ENCODE measurements at places on chromosomes 1 and 21.
A peak's percentile ranks its signal among the peaks of the same experiment; 100 is the strongest.

- no peak overlapping the region for H3K4me3 ChIP-seq
- H3K27ac ChIP-seq: no peak overlapping the region
- no peaks in the 10 kb centered on the region for H3K27me3 ChIP-seq
- no peak for DNase-seq
- H3K4me1 ChIP-seq: peaks cover 23% of the 10 kb centered on the region
These were observed 13.3 kb upstream of the ERICH3 start for GRCh38 chr1:74686928-74687327.

GRCh38 chr21:36994501-36995158, 11.9 kb upstream of the RIPPLY3 start:
- H3K4me1 ChIP-seq: peaks cover 10% of the 10 kb centered on the region
- no peak overlapping the region for H3K27ac ChIP-seq
- DNase-seq: no peak

GRCh38 chr21:33030633-33031032, 4.9 kb downstream of the OLIG2 start:
- no peak overlapping the region for H3K4me3 ChIP-seq
- peaks cover 97% of the 10 kb centered on the region for H3K27me3 ChIP-seq
- H3K36me3 ChIP-seq: no peaks in the 10 kb centered on the region
- no peak for DNase-seq
- H3K4me1 ChIP-seq: peaks cover 9% of the 10 kb centered on the region

DNA sequence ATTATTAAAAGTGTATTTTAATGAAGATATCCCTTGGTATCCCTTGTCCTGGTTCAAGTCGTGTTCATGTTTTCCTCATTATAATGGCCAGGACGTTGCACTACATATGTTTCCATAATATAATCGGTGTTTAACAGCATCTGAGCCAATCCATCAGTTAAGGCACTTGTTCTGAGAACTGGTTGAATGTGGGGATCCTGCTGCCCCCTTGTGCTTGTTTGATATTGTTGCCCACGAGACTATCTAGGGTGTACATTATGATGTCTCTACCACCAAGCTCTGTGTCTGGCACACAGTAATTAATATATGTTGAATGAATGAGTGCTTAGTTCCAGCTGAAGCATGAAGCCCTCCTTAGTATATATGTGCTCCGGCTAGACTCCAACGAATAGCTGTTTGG, 193.0 kb downstream of the CACNA1E start:
- peak; percentile 30 for DNase-seq
- H3K27me3 ChIP-seq: peaks cover 29% of the 10 kb centered on the region
- peaks cover 7% of the 10 kb centered on the region for H3K4me1 ChIP-seq
- H3K27ac ChIP-seq: no peak overlapping the region
- H3K36me3 ChIP-seq: no peaks in the 10 kb centered on the region

DNA sequence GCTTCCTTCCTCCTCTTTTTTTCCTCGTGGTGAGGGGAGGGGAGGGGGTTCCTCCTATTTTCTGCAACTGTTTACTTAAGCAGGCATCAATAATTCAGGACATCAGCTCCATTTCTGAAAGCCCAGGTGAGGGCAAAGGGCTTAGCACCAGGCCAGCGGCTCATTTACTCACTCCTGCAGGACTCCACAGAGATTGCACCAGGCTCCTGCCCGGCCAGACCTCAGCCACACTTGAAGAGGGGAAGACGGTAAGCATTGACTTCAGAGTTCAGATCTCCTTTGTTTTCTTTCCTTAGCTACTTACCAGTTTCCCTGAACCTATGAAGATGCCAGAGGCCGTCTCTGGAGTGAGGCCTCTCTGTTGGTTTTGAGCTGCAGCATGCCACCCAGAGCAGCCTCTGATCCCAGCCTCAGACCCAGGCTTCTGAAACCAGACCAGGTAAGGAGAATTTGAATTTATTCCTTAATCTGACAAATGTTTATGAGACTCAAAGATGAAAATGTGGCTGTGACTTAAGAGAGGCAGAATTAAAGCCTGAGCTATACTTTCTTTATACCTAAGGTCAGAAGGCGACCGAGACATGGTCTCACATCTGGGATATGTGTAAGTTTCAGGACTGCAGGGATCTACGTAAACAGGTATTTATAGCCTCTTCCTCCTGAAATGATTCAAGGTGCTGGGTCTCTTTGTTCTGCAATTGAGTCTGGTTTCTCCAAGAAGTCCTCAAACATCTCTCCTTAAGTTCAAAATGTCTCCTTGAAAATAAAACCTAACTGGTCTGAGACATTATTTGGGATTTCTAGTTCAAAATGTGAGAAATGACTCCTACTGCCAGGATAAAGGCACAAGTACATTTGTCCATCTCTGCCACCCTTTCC, 272.5 kb upstream of the RUNX1 start:
- H3K27ac ChIP-seq: no peak overlapping the region
- peaks cover 7% of the 10 kb centered on the region for H3K4me1 ChIP-seq
- no peak for DNase-seq
- H3K4me3 ChIP-seq: no peak overlapping the region
- H3K27me3 ChIP-seq: peaks cover 11% of the 10 kb centered on the region

GRCh38 chr1:240786880-240787279, 174.9 kb upstream of the GREM2 start:
- H3K27me3 ChIP-seq: peaks cover 3% of the 10 kb centered on the region
- H3K36me3 ChIP-seq: no peaks in the 10 kb centered on the region
- no peaks in the 10 kb centered on the region for H3K4me1 ChIP-seq
- H3K27ac ChIP-seq: no peak overlapping the region
- no peak overlapping the region for H3K4me3 ChIP-seq
- no peak for DNase-seq

GRCh38 chr21:17583898-17584297, 28.8 kb downstream of the BTG3 start:
- H3K27me3 ChIP-seq: no peaks in the 10 kb centered on the region
- no peak for DNase-seq
- H3K4me1 ChIP-seq: peaks cover 4% of the 10 kb centered on the region
- H3K27ac ChIP-seq: no peak overlapping the region
- peaks cover 11% of the 10 kb centered on the region for H3K36me3 ChIP-seq

GRCh38 chr1:186798960-186799688, 29.6 kb upstream of the PLA2G4A start:
- H3K4me3 ChIP-seq: no peak overlapping the region
- H3K27me3 ChIP-seq: peaks cover 4% of the 10 kb centered on the region
- DNase-seq: no peak
- H3K27ac ChIP-seq: no peak overlapping the region
- H3K36me3 ChIP-seq: no peaks in the 10 kb centered on the region

All from nephron progenitor cell (in vitro differentiated cells).